ENCODE measurements at places on chromosomes 1 and 21.

GRCh38 chr21:39141502-39141901 is 41.7 kb downstream of the PSMG1 start:
- DNase-seq: no peak

- DNase-seq: no peak
Observed at GRCh38 chr21:42426876-42427480, 23.3 kb downstream of the UBASH3A start.

DNA sequence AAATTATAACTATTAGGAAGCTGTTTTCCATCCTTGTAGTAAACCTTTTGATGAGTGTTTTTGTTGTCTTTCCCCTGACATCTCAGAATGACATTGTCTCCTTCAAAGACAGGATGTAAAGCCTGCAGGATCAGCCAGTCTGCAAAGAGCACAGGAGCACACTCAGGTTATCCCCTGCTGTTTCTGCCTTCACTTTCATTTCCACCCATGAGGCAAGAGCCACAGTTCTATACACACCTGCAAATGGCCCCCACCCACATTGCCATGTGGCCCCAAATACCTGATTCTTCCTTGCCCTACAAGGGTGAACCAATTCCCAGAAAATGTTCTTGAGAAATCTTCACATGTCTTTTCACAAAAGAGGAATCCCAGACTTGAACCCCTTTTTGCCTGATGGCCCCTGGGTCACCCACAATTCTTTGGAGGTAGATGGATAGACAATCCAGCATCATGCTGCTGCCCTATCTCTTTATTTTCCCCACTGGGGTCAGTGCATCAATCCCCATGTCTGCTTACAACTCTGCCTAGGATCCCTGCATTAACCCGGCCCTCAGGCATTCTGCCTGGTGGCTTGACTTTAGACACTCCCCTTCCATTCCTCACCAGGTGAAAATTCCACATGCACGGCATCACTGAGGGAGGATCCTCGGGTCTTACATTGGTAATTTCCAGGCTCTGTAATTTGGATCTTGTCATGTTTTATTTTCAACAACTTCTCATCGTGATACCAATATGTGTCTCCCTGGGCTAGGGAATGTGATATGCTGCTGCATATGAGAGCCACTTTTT is 2.6 kb downstream of the FCRL3 start:
- DNase-seq: no peak

- DNase-seq: no peak
Observed at GRCh38 chr1:29462096-29462495, 225.8 kb downstream of the PTPRU start.

- no peak for DNase-seq
Observed at GRCh38 chr1:212797681-212798080, 6.0 kb downstream of the TATDN3 start.

GRCh38 chr1:31111290-31111951 is 45.9 kb upstream of the PUM1 start:
- peak; percentile 56 for DNase-seq

GRCh38 chr1:226654046-226654667 is 84.9 kb downstream of the ITPKB start:
- DNase-seq: no peak

DNA sequence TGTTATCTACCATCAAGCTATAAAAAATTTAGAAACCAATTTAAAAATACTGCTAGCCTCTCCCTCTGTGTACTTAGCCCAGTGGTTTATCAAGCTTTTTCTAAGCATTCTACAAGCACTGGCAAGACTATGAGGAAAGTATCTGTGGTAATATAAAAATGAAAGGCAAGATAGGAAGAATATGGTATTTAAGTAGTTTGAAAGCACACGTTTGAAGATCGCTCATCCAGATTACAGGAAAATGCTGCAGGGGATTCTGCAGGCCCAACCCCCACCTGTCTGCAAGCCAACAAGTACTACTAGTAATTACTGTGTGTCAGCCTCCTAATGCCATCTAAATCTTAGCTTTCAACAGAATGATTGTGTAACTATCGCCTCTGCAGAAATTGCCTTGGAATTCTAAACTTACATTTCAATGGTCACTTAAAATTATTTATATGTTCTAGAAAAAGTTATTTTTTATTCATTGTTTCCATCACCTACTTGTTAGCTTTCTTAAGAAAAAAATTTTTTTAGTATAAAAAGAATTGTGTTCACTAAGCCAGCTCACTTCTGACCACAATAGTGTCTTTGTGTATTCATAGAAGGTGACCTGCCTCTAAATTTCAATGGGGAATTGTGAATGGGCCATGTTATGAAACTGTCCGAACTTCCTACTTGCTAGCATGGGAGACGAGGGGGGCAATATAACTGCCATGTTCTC is 8.5 kb downstream of the ERRFI1 start:
- DNase-seq: no peak

DNA sequence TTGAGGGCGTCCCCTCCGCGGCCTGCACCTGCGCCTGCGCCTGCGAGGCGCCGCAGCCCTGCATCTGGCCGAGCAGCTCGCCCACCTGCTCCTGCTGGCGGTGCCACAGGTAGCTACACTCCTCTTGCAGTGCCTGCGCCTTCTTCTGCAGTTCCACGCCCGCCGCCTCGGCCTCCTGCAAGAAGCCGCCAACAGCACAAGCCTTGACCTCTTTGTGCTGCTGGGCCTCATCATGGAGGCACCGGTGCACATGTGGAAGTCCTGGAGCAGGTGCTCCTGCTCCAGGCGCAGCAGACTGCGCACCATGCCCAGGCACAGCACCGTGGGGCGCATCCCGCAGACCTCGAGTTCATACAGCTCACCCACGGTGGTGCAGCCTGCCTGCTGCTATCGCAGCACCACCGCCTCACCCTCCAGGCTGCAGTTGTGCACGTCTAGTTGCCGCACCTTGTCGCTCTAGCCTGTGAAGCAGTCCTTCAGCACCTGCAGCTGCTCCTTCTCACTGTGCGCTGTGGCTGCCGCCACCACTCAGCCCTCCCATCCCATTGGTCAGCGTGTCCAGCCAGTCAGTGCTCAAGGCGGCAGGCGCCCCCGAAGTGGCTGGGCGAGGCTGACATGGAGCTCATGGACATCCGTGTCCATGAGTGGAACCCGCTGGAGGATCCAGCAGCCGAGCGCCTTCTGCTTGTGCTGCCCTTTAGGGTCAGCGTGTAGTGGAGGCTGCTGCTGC is 12.2 kb upstream of the CD2 start:
- DNase-seq: no peak

GRCh38 chr1:231523816-231524215 is 4.7 kb upstream of the TSNAX start:
- no peak for DNase-seq

DNA sequence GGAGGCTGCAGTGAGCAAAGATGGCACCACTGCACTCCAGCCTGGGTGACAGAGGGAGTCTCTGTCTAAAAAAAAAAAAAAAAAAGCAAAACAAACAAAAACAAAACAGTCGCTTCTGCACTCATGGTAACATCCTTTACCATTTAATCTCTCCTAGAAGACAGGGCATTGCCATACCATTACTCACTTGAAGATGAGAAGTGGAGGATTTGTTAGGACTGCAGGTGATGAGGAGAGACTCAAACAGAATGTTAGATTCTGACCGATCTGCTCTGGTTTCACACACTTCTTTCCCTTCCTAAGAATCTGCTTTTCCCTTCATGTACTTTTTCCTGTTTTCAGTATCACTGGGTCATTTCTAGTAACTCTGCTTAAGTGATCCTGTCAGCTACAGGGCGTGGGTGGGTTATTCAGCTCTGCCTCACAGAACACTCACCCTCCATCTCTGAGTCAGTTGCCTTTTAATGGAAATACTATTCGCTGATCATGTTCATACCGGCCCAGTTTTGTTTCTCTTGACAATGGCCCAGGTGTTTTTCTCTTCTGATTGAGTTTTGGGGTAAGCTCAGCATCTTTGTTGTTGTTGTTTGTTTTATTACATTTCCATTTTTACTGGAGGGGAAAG is 148.0 kb upstream of the ERG start:
- no peak for DNase-seq

- no peak for DNase-seq
Observed at GRCh38 chr21:28636752-28637691, 355.7 kb downstream of the LTN1 start.

DNA sequence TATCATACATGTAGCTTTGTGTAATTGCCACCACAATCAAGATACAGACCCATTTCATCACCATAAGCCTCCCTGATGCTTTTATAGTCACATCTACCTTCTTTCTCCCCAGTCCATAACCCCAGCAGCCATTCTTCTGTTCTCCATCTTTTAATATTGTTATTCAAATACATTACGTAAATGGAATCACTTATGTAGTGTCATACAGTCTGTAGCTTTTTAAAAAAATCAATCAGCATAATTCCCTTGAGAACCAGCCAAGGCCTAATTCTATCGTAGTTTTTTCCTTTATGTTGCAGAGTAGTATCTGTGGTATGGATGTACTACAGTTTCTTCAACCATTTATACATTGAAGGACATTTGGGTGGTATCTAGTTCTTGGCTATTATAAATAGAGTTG is 31.6 kb upstream of the WDR26 start:
- DNase-seq: no peak

GRCh38 chr1:168822911-168823310 is 93.9 kb upstream of the DPT start:
- DNase-seq: no peak

- no peak for DNase-seq
Observed at GRCh38 chr1:101588677-101589076, 351.9 kb downstream of the S1PR1 start.

DNA sequence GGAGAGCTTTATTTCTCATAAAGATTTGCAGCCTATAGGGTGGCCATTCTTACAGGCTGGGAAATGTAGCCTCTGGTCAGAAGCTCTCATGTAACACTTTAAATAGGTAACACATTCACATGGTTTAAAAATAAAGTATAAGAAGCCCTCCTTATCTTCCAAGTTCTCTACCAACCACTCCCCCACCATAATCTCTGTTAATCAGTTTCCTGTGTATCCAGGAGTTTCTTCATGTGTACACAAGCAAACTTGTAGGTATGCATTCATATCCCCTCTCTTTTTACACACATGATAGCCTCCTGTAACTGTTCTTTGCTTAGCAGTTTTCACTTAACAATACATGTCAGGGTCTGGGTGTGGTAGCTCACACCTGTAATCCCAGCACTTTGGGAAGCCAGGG is 4.9 kb upstream of the STMN1 start:
- no peak for DNase-seq

- no peak for DNase-seq
Observed at GRCh38 chr1:46557403-46557802, 6.0 kb upstream of the KNCN start.

- no peak for DNase-seq
Observed at GRCh38 chr1:67582625-67583461, 102.2 kb upstream of the GADD45A start.

GRCh38 chr1:5690291-5690690 is 301.9 kb downstream of the NPHP4 start:
- DNase-seq: no peak

DNA sequence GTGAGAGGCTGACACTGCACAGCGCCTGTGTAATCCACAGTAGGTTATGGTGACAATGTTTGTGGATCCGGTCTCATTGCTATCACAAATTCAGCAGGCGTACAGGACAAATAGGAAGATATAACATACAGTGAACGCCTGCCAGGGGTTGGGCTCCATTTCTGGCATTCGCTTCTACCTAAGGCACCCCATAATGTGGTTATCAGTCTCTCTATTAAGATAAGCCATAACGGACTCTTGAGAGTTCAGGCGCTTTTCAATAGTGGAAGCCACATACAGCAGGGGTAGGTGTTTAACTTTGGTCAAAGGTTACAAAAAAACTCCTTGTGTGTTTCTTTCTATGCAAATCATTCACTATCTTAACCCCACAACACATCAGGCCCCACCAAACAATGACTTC is 72.8 kb downstream of the SIPA1L2 start:
- DNase-seq: no peak

DNA sequence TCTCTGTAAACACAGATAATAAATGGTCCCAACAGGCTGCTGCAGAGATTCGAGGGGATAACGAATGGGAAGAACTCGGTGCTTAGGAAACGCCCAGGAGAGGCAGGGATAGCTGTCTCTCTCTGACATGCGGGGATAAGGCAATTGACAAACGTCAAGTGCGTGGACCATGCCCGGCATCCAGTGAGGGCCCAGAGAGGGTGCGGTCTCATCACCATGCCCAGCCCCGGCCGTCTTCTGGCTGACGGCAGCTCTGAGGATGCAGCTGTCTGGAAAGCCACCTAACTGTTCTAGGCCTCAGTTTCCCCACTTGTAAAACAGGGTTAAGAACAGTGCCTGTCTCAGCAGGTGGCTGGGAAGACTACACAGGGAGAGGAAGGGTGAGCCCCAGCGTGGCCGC is 48.1 kb downstream of the ACOT7 start:
- no peak for DNase-seq

GRCh38 chr1:40627987-40628902 is 37.2 kb downstream of the RIMS3 start:
- no peak for DNase-seq

GRCh38 chr1:15282810-15283474 is 35.9 kb downstream of the FHAD1 start:
- peak; percentile 26 for DNase-seq

DNA sequence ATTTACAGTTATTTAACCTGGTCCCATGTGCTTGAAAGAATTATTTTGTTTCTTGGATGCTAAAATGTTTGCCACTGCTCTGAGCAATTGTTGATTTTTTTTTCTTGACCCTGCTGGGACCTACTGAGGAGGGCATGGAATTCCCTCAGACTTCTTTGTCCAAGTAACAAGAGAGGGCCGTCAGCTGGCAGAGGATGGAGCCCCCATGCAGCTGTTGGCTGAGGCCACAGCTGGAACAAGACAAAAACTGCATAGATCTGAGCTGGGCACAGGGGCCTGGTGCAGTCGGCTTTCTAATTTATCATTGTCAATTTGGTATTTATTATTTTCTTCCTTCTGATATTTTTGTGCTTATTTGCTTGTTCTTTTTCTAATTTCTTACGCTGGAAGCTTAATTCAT is 39.6 kb upstream of the ABCG1 start:
- DNase-seq: no peak

DNA sequence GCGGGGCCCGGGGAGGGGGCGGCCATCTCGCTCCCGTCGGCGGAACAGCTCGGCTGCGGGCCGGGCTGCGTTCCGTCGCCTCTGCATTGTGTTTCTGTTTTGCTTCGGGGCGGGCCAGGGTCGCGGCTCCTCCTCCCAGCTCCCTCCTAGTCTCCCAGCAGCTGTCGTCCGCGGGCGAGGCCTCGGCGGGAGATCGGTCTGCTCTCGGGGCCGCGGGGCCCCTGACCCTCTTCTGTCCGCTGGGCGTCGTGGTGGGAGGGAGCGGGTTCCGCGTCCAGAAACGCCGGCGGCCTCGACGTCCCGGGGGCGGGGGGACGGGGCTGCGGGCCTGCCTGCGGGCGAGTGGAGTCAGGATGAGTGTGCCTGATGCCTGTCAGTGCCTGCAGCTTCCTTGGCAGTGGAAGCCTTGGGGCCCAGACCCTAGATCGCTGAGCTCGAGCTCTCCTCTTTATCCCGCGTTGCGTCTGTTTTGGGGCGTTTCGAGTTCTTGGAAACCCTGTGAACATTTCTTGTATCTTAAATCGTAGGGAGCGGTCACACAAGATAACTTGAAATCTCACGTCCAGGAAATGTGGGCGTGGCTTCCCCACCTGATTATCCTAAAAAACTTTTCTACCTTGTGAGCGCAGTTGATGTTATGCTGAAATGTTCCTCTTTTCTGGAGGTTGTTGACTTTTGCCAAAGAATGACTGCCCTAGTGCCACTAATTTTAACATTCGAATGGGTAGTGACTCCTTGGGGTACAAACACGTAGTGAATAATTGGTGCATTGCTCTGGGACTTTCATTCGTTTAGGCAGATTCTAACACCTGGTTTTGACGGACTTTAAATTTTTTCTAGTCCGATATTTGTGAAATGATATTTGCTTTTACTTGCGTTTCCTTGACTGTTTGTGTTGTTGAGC is 676 bp downstream of the MORC3 start:
- no peak for DNase-seq

- DNase-seq: no peak
Observed at GRCh38 chr1:115117298-115117697, 28.0 kb upstream of the TSPAN2 start.

All from NCI-H2081 treated with DMSO at 0.1 percent for 48 hours (cell line).